ENCODE measurements at places on chromosomes 5 and 9.

DNA sequence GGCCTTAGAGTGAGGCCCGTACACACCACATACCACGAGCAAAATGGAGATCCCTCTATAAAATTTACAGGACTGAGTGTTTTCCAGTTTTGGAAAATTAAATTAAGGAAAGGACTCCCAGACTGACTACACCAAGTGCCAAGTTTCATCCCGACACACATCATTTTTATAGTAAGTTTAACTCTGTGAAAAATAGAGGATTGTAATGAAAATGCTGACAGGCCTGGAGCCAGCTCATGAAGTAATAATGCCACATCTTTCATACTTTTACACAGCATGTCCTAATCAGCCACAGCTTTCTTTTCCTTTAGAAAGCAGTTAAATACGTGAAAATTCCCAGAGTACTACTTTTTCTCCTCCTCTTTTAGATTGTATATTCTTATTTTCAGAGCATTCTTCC, 169.2 kb downstream of the SAXO1 start:
- no peak for DNase-seq

DNA sequence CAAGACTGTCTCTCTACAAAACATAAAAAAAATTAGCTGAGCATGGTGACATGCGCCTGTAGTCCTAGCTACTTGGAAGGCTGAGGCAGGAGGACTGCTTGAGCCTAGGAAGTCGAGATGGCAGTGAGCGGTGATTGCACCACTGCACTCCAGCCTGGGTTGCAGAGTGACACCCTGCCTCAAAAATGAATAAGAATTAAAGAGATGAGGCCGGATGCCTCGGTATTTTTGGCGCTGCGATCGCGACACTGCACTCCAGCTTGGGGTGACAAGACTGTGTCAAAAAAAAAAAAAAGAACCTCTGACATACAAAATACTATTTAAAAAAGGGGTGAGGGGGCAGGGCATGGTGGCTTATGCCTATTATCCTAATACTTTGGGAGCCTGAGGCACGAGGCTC, 7.3 kb downstream of the GPBP1 start:
- no peak for DNase-seq

- no peak for DNase-seq
Measured at GRCh38 chr5:98425640-98426039, 347.8 kb upstream of the RGMB start.

DNA sequence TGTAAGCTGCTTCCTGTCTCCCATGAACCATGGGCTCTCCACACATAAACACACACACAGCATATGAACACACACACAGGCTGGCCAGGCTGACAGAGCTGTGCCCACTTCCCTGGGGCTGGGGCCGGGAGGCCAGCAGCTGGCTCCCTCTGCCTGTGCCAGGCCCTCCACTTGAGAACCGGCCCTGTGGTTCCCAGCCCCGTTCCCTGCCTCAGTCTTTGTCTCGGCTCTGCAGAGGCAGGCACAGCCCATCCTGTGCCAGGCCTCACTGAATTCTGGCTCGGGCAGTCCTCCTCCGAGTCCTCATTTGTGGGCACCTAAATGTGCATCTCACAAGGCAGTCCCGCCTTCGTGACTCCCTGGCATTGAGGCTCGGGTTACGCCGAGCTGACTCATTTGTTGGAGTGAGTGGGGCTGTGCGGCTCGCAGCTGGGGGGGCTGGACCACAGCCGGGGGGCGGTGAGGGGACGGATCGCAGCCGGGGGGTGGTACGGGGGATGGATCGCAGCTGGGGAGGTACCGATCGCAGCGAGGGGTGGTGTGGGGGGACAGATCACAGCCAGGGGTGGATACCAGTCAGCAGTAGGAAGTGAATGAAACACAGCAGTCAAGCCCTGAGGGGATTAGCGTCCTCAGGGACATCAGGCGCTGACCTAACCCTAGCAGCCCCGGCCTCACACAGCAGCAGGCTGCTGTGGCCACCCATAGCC, 72.3 kb downstream of the PSMB7 start:
- DNase-seq: peak; percentile 83

DNA sequence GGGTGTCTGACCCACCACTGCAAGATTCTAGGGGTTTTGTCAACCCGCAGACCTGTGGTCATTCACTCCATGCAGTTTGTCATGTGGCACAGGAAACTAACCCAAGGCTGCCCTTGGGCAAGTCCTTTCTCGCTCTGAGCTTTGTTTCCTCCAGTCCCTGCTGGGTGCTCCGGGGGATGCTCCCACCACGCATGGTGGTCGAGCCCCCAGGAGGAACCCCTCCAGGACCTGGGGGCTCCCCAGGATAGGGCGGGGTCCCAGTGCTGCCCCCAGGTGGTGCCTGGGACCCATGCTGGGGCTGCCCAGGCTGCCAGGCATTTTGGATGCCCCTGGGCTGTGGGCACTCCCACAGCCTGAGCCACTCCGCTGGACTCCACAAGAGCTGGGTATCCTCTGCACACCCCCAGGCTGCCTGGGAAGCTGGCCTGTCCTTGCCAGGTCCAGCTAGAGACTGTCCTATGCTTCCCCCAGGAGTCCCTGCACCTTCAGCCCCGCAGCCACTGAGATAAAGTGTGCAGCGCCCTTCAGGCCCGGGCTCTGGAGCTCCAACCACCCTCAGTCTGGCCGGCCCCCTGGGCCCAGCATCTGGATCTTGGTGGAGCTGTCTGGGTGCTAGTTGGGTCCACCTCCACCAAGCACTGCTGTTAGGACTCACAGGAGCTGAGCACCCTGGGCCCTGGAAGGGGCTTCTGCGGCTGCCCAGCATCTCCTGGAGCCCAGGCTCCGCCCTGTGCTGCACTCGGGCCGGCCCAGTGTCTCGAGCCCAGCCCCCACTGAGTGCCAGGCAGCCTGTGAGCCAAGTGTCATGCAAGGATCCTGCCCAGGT, 104.3 kb downstream of the PHF2 start:
- DNase-seq: no peak

DNA sequence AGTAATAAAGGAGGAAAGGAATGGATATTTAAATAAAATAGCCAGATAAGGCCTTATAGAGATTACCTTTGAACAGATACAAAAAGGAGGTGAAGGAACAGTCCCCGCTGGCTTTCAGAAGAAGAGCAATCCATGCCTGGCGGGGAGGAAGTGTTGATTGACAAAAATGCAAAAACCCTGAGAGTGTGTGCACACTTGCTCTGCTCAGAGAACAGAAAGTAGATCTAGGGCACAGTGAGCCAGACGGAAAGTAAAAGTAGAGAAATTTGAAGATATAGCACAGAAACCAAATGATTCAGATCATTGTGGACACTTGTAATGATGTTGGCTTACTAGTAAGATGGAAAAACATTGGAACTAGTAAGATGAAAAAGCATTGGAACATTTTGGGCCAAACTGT, 720.6 kb downstream of the PTPRD start:
- DNase-seq: no peak

DNA sequence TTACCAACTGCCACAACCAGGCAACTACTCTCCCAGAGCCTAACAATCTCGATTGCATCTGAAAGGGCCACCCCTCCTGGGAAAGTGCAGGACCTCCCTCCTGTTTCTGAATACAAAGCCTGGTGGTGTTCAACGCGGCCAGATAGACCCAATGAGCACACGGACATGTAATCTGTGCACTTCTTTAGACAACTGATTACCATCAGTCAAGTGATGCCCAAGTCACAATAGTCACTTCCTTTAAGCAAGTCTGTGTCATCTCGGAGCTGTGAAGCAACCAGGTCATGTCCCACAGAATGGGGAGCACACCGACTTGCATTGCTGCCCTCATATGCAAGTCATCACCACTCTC, 739 bp downstream of the C9orf72 start:
- DNase-seq: peak; percentile 74

All from NCI-H1092 treated with DMSO at 0.1 percent for 48 hours (cell line).